ENCODE measurements at places on chromosomes 1 and 21.
A peak's percentile ranks its signal among the peaks of the same experiment; 100 is the strongest.

DNA sequence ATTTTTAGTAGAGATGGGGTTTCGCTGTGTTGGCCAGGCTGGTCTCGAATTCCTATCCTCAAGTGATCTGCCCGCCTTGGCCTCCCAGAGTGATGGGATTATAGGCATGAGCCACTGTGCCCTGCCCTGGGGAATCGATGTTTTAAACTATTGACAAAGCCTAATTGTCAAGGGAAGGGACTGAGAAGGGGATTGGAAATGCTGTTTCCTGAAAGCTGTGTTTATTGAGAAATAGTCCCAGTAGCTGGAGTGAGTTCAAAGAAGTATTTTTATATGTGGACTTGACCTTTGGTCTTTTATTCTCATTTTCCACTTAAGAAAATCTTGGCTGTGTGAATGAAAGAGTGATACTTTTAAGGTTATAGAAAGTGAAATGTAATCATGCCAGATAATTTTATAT lies 47.5 kb downstream of the KIF1B start:
- DNase-seq, result no peak

- DNase-seq, result no peak
Measured at GRCh38 chr1:10340930-10341590, 57.8 kb upstream of the PGD start.

DNA sequence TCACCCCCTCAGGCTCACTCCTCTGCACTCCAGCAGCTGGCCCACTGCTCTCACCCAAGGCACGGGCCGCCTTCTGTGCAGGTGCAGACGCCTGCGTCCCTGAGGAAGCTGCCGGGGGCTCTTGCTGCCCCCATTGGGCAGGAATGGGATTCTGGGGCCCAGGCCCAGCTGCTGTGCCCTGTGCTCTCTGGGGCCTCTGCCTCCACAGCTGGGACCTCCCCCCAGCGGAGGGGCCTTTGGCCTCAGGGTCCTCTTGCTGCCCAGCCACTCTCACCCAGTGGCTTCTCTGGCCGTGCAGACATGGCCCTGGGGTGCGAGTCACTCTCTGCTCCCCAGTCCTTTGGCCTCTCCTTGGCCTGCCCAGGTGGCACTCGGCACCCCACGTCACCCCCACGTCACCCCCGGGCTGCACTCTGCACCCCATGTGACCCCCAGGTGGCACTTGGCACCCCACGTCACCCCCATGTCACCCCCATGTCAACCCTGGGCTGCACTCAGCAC lies 19.1 kb upstream of the LRRC3 start:
- no peak for DNase-seq

GRCh38 chr1:97017895-97018294 lies 296.3 kb downstream of the PTBP2 start:
- DNase-seq, result no peak

GRCh38 chr21:27953340-27954045 lies 986.6 kb upstream of the ADAMTS5 start:
- no peak for DNase-seq

DNA sequence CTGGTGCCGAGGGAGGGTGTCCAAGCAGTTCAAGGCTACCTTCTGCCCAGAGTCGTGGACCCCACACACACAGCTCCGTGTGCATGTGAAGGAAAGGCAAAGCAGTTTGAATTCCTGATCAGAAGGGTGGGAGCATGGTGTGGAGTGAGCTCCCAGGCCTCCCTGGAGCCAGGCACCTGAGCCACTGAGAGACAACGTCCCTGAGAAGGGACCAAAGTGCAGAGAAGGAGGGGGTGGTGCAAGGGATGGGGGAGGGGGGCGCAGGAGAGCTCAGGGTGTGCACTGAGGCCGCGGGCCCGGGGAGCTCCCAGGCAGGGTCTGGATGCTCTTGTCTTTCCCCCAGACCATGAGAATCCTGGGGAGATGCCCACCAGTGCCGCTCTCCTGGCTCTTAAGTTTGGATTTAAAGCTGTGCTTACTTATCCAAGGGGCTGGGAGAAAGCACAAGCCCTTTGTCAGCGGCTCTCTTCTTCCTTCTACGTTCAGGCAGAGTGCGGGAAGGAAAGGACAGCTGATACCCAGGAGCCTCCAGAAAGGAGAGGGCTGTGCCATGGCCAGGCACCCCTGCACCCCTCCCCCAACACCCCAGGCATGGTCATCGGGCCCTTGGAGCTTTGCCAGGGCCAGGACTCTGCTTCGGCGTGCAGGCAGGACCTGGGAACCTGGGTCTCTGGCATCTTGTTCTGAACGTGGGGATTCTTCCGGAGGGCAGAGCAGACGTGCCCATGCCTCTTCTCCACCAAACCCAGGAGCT lies 24.1 kb downstream of the ACTA1 start:
- DNase-seq, result no peak

DNA sequence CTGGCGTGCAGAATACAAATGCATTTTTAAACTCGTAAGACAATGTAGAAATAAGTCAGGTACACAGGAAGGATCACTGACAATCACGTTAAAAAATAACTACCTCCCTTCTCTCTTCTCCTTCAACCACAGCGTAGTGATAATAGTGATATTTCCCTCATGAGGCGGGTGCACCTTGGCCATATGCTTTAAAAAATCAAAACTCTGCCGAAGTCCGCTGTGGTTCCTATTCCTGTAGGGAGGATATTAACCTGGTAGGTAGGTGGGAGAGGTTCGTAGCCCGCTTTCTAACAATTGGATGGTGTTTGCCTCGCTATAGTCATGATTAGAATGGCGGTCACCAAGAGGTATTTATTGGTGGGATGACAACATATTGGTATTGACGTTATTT lies 732 bp downstream of the GREM2 start:
- DNase-seq, result no peak

DNA sequence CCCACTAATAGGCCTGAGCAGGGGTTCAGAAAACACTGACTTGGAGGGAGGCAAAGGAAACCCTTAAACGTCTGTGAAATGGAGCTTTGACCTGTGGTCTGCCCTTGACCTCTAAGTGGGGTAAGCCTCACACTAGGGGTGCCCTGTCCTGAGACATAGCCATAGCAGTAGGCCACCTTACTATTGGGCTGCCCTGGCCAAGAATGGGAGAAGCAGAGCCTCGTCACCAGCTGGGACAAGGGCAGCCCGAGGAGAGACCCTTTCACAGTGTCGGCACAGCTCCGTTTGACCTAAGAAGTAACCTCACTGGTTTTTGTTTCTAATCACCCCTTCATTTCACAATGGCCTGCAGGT lies 26.4 kb upstream of the IFNAR2 start:
- no peak for DNase-seq

DNA sequence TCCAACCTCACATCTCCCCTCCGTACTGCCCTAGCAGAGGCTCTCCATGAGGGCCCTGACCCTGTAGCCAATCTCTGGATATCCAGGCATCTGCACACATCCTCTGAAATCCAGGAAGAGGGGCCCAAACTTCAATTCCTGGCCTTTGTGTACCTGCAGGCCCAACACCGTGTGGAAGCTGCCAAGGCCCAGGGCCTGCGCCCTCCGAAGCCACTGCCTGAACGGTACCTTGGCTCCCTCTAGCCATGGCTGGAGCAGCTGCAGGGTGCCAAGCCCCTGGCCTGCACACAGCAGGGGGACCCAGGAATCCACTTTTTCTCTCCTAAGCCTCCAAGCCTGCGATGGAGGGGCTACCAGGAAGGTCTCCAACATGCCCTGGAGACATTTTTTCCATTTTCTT lies 84.2 kb downstream of the PTGER3 start:
- no peak for DNase-seq

DNA sequence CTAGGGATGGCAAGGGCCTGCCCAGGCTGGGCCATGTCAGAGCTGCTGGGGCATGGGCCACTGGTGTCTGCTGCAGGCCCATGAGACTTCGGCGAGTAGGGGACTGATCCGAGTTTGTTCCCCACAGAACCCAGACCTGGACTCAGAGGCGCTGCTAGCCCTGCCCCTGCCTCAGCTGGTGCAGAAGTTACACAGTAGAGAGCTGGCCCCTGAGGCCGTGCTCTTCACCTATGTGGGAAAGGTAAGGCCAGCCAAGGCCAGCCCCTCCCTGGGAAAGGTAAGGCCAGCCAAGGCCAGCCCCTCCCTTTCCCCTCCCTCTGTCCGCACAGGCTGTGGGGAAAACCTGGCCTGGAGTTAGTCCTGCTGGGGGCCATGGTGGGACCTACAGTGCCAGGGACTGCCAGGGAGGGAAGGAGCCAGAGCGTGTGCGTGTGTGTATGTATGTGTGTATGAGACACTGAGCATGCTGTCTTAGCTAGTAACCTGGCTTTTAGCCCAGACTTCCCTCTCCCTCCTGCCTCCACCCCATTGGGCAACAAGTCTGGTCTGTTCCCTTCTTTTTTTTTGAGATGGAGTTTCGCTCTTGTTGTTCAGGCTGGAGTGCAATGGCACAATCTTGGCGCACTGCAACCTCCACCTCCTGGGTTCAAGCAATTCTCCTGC lies 8.0 kb downstream of the FAAH start:
- DNase-seq, result peak; percentile 74

DNA sequence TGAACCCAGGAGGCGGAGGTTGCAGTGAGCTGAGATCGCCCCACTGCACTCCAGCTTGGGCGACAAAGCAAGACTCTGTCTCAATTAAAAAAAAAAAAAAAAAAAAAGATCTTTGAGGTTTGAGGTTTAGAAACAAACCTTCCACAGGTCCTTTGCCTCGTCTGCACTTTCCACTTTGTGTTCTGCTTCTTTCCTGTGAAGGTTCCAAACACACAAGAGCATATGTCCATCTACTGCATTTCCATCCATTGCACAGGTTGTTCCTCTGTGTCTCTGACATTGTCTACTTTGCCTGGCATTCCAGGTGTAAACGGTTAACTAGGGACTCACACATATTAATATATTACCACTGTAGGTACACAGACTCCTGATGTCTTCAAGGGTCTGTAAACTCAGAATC lies 40.1 kb downstream of the DSTYK start:
- DNase-seq, result no peak

- DNase-seq, result no peak
Measured at GRCh38 chr21:19608101-19608621, 1204.6 kb upstream of the TMPRSS15 start.

DNA sequence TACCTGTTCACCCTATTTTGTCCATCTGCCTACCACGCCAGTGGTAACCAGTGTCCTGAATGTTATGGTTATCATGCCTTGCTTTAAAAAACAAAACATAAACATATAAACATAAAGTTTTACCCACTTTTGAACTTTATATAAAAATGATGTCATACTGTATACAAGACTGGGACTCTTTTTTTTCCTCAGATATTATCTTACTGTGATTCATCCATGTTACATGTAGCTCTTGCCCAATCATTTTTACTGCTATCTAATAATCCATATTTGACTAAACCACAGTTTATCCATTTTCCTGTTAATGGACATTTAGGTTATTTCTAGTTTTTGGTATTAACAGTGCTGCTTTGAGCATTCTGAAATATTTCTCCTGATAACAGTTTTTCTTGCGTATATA lies 78.8 kb downstream of the GPR161 start:
- no peak for DNase-seq

- no peak for DNase-seq
Measured at GRCh38 chr1:180921891-180922630, 9.4 kb downstream of the KIAA1614 start.

DNA sequence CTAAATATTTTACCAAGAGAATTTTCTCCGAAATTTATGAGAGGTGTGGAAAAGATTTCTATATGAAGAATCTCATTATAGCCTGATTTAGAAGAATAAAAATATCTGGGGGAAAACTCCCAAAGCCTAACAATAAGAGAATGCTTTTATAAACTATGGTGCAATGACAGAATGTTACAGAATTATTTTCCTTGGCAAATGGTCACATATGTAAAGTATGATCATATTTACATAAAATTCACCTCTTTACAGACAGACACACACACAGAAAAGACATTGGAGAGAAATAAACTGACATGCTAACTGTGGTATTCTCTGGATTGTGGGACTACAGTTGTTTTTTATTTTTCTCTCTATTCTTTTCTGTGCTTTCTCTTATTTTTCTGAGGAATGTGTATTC lies 226.3 kb upstream of the USP24 start:
- no peak for DNase-seq

DNA sequence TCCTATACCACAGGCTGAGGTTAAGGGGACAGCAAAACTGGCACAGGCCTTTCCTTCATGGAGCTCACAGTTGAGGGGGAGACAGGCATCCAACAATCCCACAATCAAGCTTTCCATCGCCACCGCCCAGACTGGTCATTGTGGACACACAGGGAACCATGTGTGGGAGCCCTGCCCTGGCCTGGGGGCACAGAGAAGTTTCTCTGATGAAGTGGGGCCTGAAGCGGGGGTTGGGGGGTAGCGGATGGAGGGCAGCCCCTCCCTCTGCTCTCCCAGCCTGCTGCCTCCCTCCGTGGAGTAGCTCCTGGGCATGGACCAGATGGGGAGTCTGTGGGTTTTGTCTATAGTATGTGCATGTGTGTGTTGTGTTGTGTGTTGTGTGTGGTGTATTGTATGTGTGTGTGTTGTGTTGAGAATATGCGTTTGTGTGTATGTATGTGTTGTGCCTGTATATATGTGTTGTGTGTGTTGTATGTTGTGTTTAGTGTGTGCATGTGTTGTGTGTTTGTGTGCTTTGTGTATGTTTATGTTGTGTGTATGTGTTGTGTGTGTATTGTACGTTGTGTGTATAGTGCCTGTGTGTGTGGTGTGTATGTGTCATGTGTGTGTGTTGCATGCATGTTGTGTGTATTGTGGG lies 14.4 kb upstream of the LDLRAP1 start:
- no peak for DNase-seq

GRCh38 chr1:226308166-226308722 lies 720 bp downstream of the LIN9 start:
- DNase-seq, result no peak

DNA sequence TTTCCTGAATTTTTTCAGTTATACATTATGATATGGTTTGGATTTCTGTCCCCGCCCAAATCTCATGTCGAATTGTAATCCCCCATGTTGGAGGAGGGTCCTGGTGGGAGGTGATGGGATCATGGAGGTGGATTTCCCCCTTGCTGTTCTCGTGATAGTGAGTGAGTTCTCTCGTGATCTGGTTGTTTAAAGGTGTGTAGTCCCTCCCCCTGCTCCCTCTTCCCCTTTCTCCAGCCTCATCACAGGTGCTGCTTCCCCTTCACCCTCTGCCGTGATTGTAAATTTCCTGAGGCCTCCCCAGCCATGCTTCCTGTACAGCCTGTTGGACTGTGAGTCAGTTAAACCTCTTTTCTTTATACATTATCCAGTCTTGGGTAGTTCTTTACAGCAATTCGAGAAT lies 93.2 kb upstream of the HNRNPU start:
- DNase-seq, result no peak

GRCh38 chr1:56032096-56032676 lies 547.2 kb downstream of the PLPP3 start:
- DNase-seq, result no peak

DNA sequence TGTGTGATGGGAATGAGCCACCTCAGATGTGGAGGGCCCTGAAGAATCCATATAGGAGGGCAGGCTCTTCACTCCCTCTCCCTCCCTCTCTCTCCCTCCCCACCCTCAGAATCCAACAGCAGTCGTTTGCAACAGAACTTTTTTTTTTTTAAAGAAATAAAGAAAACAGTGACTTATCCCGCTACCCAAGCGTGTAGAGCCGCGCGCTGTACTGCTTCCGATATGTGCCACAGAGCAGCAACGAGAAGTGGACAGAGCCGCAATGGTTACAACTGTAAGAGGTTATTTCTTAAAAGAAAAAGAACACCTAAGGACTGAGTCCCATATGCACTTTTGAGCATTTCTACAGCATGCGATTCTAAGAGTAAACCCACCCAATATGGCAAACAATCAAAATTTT lies 7.4 kb upstream of the NADK start:
- no peak for DNase-seq

- no peak for DNase-seq
Measured at GRCh38 chr1:109535481-109535880, 4.2 kb upstream of the GPR61 start.
